Breast epithelium (tissue), 4 donors: ENCODE measurements at places on chromosomes 13 and 19.

DNA sequence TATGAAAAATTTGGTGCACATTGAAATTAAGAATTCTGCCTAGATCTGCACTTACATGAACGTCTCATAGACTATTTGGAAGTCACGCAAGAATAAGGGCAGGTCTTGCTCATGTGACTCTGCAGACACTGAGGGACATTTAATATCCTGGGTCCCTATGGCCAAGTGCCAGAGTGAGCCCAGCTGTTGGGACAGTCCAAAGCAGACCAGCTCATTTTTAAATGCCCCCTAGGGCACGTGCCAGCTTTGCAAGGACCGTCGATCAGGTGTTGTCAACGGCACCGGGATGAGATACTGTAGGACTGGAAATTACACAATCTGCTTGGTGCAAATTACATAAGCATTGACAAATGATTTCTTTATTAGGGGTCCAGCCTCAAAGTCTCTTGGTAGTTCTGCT is 293.6 kb downstream of the TEX29 start:
- DNase-seq, result no peak

DNA sequence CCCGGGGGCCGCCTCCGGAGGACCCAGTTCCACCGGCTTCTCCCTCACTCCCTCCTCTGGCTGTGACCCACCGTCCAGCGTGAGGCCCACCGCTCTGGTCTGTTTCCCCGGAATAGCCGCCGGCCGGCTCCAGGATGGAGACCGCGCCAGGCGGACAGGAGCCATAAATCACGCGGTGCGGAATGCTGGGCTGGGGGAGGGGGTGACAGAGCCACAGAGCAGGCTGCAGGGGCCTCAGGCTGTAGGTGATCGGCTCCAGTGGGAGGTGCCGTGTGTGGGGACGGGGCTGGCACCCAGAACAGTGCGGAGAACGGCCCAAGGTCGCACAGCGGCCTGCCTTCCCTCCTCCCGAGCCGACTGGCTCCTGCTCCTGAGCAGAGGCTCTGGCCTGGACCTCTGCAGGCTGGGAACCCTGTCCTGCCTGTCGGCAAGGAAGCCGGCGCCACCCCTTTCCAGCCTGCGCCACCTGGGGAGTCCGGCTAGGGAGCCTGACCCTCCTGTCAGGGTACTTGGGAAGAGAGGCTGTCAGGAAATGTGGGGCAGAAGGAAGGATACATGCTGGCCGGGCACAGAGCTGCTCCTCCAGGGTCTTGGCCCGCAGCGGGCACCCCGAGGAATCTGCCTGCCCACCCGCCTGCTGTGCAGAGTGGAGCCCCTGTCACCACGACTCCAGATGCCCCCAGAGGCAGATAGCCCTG is 8.3 kb downstream of the PIAS4 start:
- peak; percentile 72 for DNase-seq

DNA sequence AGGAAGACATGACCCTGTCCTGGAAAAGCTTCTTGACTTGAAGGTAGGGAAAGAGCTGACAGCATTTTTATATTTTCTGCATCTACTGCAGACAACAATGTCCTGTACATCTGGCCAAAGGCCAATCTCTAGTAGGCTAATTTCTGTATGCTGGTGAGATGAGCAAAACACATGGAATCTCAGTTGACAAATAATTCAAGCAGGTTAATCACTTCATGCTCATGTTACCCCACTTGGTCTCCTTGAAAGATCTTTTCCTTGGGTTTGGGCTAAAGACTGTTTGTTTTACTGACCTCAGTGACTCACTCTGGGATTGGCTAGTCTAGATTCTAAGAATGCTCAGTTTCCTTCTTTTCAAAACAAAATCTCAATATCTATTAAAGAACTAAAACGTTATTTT is 298.8 kb downstream of the LMO7 start:
- no peak for DNase-seq

- no peak for DNase-seq
Measured at GRCh38 chr19:30046522-30046921, 104.5 kb downstream of the URI1 start.

GRCh38 chr13:40508127-40508526 is 158.3 kb downstream of the FOXO1 start:
- no peak for DNase-seq

GRCh38 chr13:39257642-39258041 is 219.4 kb downstream of the NHLRC3 start:
- no peak for DNase-seq

- DNase-seq, result no peak
Measured at GRCh38 chr19:1272423-1273262, 2.7 kb upstream of the FAM174C start.

DNA sequence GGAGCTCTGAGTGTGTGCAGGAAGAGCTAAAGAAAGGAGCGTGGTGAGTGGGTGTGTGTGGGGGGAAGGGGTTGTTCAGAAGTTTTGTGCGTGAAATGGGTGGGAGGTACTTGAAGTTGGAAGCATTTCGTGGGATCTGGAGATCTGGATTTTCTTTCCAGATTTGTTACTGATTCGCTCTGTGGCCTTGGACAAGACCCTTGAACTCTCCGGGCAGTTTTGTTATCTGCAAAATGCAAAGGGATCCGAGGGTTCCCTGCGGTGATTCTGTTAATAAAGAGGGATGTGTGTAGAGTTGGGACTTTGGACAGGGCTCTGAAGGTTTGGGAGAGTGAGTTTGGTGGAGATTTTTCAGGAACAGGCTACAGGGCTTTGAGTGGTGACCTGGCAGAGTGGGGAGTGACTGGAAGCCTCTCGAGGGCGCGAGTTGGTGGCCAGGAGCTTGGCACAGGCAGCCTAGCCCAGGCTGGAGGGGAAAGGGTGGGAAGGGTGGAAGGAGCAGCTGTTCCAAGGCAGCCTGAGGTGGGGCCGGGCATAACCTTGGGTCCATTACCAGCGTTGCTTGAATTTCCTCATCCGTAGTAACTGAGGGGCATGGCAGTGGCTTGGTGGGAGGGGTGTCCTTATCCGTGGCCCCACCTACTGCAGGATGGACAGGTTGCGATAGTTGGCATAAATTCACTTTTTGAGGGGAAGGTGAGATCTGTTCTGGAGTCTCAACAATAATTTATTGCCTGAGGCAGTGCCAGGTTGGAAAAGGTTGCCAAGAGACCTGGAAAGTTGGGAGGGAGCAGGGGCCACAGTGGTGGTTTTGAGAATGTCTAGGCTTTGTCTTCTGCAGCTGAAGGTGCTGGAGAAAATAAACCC is 2.1 kb downstream of the ACTN4 start:
- DNase-seq, result peak; percentile 86

DNA sequence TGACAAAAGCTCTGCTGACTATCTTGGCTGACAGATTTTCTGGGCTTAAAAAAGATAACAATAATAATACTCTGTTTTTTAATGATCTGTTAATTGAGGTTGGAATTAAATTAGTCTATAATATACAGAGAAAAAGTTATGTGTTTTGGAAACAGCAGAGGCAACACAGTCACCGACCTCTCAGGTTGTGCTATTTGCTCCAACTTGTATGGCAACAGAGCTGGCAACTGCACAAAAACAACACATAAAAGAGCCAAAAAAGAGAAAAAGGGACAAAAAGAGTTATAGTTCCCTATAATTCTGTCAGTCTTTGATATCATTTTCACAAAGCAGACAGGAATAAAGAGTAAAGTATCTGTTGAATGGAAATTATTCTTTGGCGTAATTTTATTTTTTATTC is 102.3 kb upstream of the POSTN start:
- no peak for DNase-seq

DNA sequence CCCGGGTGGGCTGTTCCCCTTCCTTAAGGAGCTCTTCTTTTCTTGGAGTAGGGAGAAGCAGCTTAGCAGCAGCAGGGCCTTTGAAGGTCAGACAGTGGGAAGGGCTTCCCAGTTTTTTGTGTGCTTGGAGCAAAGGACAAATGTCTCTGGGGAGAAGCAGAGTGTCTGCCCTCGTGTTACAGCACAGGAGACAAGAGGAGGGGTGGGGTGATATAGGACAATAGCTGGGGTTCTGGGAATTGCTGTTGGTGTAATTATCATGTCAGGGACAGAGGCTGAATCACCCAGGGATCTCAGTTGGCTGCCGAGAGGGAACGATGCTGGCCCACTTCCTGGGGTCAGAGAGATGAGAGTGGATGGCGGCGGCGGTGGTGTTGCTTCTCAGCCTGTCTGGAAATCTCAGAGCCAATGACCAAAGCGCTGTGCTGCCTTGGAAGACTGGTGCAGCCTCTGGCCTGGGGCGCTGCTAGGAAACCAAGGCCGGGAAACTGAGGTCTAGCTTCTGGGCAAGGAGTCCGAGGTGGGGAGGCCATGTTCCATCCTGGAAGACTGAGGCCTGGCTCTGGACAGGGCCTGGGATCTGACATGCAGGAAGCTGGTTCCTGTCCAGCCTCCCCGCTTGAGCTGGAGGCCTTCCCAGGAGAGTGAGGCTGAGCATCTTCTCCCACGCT is 1.2 kb downstream of the INAFM1 start:
- no peak for DNase-seq

GRCh38 chr19:14315433-14315832 is 65.8 kb upstream of the ADGRE5 start:
- DNase-seq, result no peak

GRCh38 chr13:21846605-21847004 is 175.7 kb downstream of the FGF9 start:
- no peak for DNase-seq

GRCh38 chr19:8252922-8253589 is 43.9 kb downstream of the CERS4 start:
- DNase-seq, result peak; percentile 81

DNA sequence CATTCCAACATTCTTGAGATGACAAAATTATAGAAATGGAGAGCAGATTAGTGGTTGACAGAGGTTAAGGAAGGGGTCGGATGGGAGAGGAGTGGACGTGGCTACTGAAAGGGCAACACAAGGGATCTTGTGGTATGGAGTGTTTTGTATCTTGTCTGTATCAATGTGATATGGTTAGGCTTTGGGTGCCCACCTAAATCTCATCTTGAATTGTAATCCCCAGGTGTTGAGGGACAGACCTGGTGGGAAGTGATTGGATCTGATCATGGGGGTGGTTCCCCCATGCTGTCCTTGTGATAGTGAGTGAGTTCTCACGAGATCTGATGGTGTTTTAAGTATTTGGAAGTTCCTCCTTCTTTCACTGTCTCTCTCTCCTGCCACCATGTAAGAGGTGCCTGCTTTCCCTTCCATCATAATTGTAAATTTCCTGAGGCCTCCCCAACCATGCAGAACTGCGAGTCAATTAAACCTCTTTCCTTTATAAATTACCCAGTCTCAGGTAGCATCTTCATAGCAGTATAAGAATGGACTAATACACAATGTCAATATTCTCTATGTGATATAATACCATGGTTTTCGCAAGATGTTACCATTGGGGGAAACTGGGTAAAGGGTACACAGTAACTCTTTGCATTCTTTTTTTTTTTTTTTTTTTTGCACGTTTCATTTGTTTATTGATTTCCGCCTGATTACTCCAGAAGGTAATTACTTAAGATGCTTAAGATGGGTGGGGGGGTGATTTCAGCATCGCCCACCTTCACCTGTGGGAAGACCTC is 4.9 kb upstream of the IFNL4 start:
- no peak for DNase-seq

DNA sequence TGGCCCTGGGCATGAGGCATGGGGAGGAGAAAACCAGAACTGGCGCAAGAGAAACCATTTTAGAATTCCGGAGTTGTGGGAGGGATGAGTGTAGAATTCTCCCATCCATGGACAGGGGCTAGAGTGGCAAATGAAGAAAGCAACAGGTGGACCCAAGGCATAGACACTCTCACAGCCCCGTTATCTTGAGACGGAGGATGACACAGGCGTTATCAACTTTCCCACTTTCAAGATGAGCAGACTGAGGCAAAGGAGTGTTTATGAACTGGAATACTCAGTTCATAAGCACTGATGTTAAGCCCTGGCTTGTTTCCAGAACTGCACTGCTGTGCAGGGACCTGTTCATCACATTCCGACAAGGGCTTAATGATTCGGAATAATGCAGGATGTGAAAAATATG is 1.1 kb upstream of the GTF3A start:
- DNase-seq, result no peak

GRCh38 chr19:18063463-18063862 is 23.3 kb downstream of the IL12RB1 start:
- DNase-seq, result no peak

GRCh38 chr13:101554420-101555125 is 102.1 kb downstream of the ITGBL1 start:
- DNase-seq, result no peak

GRCh38 chr19:8306235-8307054 is 1.7 kb downstream of the CD320 start:
- DNase-seq, result peak; percentile 15

GRCh38 chr19:53254411-53255341 is at the start of gene ZNF677:
Gene ZNF677, minus strand, starts transcription at chr19:53254873. Its CDS starts 3,323 bp downstream, at chr19:53251550.
- peak; percentile 91 for DNase-seq

- DNase-seq, result no peak
Measured at GRCh38 chr13:42284068-42284467, 12.1 kb downstream of the AKAP11 start.

DNA sequence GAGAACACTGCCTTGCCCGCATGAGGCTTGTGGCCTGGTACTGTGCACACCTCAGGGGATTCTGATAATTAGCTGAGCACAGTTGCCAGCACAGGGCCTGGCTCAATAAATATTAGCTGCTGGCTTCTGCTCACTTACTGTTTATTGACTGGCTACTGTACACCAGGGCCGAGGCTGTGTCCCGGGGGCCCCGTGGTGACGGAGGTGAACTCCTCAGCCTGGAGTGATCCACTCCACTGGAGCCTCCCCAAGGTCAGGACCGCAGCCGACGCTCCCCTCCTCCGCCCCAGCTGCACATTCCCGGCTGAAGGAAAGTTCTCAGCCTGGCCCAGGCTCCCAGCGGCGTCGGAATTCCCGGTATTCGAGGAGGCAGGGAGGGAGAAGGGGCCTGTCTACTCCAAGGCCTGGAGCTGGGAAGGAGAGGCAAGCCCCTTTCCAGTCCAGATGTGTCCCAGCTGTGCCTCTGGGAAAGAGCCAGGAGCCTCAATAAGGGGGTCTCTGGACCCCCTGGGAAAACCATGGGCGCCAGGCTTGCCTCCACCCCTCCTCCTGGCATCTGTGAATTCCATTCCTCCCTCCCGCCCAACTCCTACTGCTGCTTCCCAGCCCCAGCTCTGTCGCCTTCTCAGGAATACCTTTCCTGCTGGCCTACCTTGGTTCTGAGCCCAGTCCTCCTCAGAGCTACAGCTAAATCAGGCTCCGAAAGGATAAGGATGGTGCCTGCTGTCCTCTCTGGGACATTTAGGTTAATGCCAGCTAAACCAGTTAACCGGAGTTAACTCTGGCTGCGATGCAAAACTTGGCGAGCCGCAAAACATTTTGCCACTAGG is 7.3 kb downstream of the RPS16 start:
- DNase-seq, result no peak

GRCh38 chr19:4910594-4911281 is 1.4 kb downstream of the UHRF1 start:
- DNase-seq, result no peak

DNA sequence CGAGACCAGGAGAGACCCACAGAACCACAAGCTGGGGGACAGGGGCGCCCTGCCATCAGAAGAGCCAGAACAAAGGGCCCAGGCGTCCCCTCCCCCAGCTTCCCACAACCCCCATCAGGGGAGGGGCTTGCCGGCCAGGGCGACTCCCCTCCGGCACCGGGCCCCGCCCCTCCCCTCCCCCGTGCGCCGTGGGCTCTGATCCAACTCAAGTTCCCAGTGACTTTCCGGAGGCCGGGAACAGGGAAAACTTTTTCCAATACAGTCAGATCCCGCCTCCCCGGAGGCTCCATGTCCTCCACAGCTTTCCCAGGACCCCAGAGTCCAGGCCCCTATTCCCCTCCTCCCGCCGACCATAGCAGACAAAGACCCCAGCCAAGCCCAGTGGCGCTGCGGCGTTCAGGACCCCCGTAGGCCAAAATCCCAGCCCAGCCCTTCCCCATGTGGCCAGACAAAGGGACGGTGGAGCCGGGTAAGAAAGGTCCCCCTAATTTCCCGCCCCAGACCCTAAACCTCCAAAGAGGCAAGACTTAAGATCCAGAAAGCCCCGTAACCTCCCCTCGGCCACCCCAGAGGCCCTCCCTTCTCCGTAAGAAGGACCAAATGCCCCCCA is 673 bp downstream of the TEAD2 start:
- DNase-seq, result peak; percentile 86
